ENCODE measurements at places on chromosomes 7 and 10.

- DNase-seq, result no peak
These were observed 6.0 kb downstream of the ATP6V1F start for GRCh38 chr7:128868624-128869137.

GRCh38 chr10:69644658-69645295 lies 14.7 kb downstream of the FAM241B start:
- peak; percentile 31 for DNase-seq

- DNase-seq, result no peak
These were observed 326.3 kb downstream of the DNAJB6 start for GRCh38 chr7:157662981-157663716.

- DNase-seq, result no peak
These were observed 97.6 kb upstream of the ZNF438 start for GRCh38 chr10:31129271-31129670.

GRCh38 chr7:116738378-116738777 lies 66.4 kb downstream of the MET start:
- DNase-seq, result no peak

All from CD4-positive, alpha-beta T cell treated with Interleukin-4 for 1 hour (primary cell).